ENCODE measurements at places on chromosomes 6 and 20.

GRCh38 chr6:31113861-31114540, 599 bp upstream of the PSORS1C1 start:
- no peak for DNase-seq

DNA sequence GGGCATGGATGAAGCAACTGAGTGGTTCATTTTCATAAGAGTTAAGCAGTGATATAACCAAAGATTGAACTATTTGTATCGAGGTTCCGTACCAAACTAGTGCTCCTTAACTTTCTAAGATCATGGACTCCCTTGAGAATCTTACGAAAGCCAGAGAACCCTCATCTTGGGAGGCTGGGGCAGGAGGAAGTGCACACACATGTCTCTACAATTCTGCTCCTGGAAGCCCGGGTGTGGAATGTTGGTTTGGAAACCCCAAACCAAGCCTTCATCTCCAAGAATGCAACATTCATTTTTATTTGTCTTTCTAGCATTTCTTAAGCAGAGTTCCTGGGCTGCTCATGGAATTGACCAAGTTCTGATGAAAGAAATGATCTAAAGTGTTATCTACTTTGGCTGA, 250.5 kb upstream of the PRND start:
- no peak for DNase-seq

DNA sequence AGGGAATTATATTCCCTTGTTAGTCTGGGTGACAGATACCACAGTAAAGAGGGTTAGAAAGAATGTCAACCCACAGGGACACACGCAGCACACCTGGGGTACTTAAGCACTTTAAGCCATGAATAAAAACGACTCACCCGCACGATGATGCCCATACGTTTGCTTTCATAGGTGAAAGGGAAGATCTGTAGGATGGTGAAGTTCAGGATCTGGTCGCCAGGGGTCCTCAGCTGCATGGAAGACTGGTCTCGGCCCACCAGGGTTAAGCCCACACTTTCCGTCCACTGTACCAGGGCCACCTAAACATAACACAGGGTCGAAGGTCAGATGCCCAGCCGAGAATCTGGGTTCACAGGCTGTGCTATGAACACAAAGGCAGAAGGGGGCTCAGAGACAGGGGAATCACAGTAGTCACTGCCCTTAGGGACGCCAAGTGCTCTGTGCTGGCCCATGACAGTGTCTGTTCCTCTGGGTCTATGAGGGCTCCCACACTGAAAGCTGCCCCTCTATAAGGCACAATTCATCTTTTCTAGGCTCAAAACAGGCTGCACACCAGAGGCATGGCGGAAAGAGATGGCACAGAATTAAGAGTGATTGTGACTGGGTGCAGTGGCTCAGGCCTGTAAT, 96.8 kb upstream of the NFATC2 start:
- DNase-seq, result no peak

GRCh38 chr6:7785243-7786035, 59.5 kb downstream of the BMP6 start:
- no peak for DNase-seq

DNA sequence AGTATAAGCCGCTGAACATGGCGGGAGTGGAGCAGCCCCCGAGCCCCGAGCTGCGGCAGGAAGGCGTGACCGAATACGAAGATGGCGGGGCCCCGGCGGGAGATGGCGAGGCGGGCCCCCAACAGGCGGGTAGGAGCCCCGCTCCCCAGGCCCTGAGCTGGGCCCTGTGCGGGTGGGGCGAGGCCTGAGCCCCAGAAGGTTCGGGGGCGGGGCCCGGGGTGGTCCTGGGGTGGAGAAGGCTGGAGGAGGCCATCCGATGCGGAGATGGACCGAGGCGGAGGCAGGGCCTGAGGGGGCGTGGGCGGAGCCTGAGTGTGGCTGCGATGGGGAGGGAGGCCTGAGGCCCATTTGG, 7.1 kb downstream of the L3MBTL1 start:
- no peak for DNase-seq

GRCh38 chr20:46712056-46712636, 2.7 kb downstream of the SLC2A10 start:
- no peak for DNase-seq

DNA sequence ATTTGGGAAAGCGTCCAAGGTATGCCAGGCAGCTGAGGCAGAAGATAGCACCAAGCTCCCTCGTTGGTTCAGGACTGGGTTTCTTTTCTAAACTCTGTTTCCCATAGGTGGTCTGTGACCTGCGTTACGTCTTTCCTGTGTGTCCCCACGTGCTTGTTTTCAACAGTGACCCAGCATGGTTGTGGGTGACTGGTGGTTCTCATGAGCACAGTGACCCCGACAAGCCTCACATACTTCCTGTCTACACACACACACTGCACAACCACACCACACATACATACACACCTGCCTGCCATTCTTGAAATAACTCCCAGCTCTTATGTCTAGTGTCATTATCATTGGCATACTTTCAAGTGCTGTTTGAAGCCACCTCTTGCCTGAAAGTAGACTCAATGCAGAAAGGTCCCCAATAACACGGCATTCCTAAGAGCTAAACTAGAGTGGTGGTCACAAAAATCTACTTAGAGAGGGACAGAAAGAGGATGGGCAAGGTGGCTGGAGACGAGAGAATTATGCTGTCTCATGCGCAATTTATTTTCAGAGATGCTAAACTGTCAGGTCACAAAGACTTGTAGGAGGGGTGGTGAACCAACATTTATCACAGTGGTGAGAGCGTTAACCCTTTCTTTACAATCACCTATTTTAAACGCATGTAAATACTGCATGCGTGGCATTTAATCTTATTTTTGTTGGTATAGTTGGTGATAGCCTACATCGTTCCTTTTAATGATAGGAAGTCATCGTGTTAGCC, 66.7 kb downstream of the GCNT2 start:
- DNase-seq, result no peak

DNA sequence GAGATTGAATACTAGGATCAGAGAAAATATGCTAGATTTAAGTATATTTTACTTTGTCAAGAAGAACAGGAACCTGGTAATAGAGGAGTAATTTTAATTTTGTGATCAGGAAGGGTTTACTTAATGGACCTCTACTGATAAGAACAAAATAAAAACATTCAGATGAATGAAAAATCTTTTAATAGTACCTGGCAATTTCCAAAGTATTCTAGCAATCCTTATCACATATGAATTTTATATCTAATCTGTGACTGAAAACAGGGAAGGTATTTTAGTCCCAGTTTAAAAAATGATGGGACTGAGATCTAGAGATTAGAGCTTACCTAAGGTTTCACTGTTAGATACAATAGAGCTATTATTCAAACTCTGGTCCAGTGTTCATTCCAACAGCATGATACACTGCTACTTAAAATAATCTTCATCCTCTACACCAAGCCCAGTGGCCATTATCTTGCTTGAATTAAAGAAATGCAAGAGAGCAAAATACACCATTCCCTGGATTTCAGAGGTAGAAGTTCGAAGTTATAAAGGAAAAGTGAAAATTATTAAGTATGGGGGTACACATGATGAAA, 13.5 kb downstream of the SLC17A5 start:
- DNase-seq, result no peak

DNA sequence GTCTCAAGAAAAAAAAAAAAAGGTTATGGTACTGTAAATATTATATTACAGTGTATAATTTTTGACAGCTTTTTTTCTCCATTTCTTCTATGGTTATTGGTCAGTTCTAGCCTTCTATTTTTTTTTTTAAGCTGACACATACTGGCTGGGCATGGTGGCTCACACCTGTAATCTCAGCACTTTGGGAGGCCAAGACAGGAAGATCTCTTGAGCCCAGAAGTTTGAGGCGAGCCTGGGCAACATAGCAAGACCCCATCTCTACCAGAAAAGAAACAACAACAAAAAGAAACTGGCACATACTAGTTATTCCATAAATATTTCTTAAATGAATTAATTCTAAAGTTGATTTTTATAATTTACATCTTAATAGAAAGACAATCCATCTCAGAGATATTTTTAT, 27.6 kb upstream of the PRND start:
- DNase-seq, result no peak

- no peak for DNase-seq
These were observed 127.2 kb downstream of the CD109 start for GRCh38 chr6:73823046-73823735.

DNA sequence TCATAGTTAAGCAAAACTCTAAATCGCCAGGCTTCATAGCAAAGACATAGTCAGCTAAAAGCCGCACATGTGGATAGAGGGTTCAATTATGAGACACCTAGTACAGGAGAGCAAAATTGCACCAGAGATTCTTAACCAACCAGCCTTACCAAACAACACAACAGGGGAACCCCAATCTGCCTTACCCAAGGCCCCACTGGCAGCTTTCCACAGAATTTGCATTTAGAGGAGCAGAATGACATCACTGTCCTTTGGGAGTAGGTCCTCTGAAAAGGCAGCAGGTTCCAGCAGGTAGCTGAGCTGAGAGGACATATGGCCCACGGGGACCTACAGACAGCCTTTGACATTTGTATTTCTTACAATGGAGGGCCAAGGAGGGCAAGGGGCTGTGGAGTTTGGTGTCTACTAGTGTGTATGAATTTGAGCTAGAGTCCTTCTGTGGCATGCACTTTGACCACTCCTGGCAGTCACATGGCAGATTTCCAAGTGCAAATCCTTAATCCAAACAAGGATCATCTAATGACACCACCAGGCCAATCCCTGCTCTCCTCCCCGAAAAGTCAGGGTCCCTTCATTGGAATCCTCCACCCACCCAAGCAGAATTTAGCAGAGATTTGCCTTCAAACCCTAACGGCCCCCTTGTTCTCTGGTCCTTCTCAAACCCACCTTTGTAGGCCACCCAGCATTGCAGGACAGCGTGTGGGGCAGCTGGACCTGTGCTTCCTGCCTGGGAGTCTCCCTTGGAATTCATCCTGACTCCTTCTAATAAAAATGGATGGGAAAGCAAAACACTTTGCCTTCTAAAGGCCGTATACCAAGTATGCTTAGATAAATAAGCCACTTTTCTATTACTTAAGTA, 171.2 kb upstream of the SUPT3H start:
- DNase-seq, result peak; percentile 24

DNA sequence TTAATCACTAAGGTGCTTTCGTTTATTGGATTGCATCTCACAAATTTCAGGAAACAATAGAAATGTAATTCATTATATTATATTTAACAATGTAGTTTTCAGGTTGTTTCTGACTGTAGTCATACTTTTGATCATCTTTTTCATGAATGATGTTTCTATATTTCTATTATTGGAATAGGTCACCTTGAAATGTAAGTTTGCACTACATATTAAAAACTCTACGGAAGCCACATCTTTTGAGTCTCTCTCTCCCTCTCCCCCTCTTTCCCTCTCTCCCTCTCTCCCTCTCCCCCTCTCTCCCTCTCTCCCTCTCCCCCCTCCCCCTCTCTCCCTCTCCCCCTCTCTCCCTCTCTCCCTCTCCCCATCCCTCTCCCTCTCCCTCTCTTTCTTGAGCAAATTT, 131.3 kb upstream of the FBXL4 start:
- DNase-seq, result no peak

DNA sequence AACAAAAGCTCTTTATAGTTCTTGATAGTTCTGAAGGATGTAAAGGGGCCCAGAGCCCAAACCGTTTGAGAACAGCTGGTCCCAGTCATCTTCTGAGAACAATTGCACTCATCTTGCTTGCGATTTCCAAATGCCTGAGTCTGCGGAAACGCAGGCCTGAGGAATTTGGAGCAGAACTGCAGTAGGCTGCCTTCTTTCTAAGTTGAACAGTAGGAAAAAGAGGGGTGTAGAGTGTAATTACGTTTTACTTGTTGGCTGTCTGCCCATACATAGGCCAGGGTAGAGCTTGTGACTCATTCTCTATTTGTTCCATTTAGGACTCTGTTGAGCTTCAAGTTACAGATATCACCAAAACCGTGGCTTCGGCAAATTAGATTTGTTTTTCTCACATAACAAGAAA, 42.0 kb upstream of the KIF16B start:
- no peak for DNase-seq

DNA sequence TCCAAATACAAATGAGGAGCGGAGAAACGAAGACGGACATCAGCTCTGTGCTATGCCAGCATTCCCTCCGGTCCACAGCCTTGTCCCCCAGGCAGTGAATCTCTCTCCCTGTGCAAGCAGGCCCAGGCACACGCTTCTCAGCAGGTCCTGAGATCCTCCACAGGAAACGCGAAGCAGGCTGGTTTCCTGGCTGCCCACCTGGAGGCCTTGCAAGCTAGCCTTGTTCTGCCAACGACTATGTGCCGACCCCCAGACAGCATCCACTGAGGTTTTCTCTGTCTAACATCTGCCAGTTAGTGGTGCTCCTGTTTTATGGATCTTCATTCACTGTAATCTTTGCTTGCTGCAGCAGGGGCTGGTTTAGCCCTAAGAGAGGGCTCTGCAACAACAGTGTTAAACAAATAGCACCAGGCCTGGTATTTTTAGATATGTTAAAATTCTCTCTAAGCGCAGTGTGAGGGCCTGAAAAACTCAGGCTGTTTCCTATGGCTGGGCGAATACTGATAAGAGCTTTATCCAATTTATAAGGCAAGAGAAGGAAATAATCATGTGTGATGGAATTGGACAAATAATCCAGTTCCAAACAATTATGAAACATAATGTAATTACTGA, 386.0 kb upstream of the ARID1B start:
- no peak for DNase-seq

- DNase-seq, result no peak
These were observed 8.6 kb downstream of the GABRR1 start for GRCh38 chr6:89208551-89208950.

DNA sequence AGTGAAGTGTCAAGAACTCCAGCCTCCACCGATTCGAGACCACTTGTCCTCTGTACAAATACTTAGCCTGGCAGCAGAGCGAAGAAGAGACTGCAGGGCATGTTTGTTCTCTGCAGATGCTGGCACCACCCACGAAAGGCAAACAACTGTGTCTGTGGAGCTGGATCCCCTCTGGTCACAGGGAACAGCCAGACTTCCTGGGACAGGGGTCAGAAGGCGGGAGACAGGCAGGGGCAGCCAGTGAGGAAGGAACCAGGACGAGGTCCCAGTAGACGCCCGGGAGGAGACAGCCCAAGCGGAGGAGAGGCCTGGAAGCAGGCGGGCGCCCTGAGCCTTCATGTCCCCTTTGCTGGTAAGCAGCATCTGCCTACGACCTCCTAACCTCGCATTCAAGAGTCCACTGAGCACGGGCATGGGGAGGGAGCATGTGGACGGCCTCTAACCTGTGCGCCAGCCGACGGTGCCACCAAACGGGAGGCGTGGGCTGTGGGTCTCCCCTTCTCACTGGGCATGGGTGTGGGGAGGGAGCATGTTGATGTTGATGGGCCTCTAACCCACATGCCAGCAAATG, 265.5 kb downstream of the DLL1 start:
- no peak for DNase-seq

GRCh38 chr6:41277605-41278004, 8.9 kb downstream of the TREM1 start:
- no peak for DNase-seq

GRCh38 chr6:113185299-113185698, 671.8 kb upstream of the MARCKS start:
- DNase-seq, result no peak

GRCh38 chr20:41204304-41205265, 67.2 kb downstream of the PLCG1 start:
- no peak for DNase-seq

DNA sequence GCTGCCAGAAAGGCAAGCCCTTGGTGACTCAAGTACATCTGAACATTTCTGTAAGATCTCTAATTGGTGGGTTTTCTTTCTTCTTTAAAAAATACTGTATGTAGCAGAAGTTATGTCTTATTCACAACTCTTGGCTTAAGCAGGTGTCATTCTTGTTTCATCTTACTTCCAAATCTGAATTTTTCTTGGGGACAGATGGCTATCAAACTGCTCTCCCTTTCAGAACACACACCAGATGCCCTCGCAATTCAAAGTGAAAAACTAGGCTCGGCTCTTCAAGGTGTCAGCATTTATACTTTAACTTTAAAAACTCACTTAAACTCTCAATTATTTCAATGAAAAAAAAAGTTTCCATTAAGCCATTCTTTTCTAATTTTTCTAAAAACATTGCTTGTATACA, 49.7 kb downstream of the PAK5 start:
- DNase-seq, result no peak
